ENCODE measurements at places on chromosomes 5 and 9.

DNA sequence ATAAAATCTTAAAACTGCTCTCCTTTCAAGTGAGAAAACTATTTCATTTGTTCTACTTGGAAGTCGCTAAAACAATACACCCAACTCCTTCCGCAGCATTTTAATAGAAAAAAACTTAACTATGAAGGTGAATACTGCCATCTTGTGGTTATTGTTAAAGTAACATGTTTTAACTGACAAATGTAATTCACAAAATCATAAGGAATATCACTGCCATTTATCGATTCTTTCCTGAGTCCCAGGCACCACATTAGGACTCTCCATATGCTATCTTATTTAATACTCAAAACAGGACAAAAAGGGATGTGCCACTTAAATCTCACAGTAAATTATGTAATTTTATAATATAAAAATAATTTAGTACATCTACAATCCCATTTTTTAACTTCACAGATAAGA lies 130.5 kb upstream of the ITGA1 start:
- ATAC-seq: no peak
- peaks cover 19% of the 10 kb centered on the region for H3K27me3 ChIP-seq
- no peak overlapping the region for H3K27ac ChIP-seq
- H3K36me3 ChIP-seq: no peaks in the 10 kb centered on the region
- no peaks in the 10 kb centered on the region for H3K4me1 ChIP-seq

DNA sequence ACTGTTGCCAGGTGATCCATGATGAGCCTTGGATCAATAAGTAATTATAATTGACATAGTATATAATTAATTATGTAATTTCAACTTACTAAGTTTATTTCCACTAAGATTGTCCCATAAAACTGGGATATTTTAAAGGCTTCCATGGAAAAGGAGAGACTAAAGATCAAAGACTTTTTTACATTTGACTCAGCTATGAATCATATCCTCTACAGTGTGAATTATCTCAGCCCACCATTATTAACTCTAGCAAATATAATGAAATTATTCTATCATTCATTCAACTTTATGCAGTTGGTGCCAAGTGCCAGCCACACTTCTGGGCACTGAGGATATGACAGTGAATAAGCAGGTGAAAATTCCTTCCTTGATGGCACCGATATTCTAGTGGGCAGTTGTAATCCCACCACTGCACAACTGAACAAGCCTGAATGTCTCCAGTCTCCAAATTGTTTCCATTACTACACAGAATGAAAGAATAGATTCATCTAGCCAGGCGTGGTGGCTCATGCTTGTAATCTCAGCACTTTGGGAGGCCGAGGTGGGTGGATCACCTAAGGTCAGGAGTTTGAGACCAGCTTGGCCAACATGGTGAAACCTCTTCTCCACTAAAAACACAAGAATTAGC lies 21.9 kb upstream of the TXN start:
- H3K4me1 ChIP-seq: no peaks in the 10 kb centered on the region
- H3K4me3 ChIP-seq: no peak overlapping the region
- no peak for ATAC-seq
- peaks cover 5% of the 10 kb centered on the region for H3K27me3 ChIP-seq

- H3K27me3 ChIP-seq: peaks cover 8% of the 10 kb centered on the region
- no peak overlapping the region for H3K4me3 ChIP-seq
- no peaks in the 10 kb centered on the region for H3K36me3 ChIP-seq
- ATAC-seq: no peak
- peaks cover 10% of the 10 kb centered on the region for H3K4me1 ChIP-seq
- no peak overlapping the region for H3K27ac ChIP-seq
These were observed 70.1 kb downstream of the ZFAND5 start for GRCh38 chr9:72294936-72295335.

DNA sequence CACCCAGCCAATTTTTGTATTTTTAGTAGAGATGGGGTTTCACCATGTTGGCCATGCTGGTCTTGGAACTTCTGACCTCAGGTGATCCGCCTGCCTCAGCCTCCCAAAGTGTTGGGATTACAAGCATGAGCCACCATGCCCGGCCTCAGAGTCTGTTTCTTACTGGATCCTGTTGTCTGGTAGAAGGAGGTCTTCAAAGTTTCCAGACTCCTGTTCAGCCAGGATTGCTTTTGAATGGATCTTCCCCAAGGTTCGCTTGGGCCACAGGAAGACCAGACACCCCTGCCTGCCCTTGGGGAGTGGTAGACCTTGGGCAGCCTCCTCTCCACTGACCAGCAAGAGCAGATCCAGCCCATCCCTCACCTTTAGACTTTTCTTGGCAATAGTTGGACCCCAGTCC lies 7.6 kb upstream of the LCN2 start:
- H3K27me3 ChIP-seq: no peaks in the 10 kb centered on the region
- H3K4me3 ChIP-seq: peak overlapping the region; percentile 21
- ATAC-seq: no peak
- H3K4me1 ChIP-seq: peaks cover 5% of the 10 kb centered on the region
- H3K27ac ChIP-seq: peak overlapping the region; percentile 34

DNA sequence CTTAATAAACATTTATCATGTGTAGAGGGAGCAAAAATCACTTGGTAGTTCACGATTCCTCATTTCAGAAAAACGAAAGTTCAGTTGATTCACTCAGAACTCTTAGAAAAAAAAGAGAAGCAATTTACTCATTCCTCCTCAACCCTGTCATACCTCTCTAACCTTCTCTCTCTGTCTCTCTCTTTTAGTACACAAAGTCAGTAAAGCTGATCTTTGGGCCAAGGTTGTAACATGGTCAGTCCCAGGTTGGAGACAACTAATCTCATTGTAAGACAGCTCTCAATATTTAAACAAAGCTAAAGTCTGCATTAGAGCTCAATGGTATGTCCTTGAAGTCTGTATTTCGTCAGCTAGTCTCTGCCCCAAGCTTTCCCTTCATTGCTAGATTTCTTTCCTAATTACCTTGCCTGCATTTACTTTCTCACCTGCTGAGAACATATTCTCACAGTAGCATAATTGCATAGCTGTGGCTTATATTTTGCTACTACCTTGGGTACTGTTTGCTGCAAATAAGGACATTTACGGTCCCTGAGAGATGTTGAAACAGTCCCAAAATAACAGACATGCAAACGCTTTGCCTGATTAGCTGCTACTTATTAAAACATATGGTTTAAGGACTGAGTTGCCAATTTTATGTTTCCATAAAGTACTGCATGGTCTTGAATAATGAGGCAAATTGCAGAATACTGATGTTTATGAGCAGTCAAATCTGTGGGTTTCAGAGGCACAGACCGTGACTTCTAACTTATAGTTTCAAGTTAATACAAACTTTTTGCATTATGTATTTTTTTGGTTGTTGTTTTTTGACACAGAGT lies 138.3 kb downstream of the GPBP1 start:
- peak; percentile 53 for ATAC-seq
- no peak overlapping the region for H3K27ac ChIP-seq
- no peaks in the 10 kb centered on the region for H3K4me1 ChIP-seq
- no peak overlapping the region for H3K4me3 ChIP-seq
- H3K27me3 ChIP-seq: no peaks in the 10 kb centered on the region
- H3K36me3 ChIP-seq: no peaks in the 10 kb centered on the region

DNA sequence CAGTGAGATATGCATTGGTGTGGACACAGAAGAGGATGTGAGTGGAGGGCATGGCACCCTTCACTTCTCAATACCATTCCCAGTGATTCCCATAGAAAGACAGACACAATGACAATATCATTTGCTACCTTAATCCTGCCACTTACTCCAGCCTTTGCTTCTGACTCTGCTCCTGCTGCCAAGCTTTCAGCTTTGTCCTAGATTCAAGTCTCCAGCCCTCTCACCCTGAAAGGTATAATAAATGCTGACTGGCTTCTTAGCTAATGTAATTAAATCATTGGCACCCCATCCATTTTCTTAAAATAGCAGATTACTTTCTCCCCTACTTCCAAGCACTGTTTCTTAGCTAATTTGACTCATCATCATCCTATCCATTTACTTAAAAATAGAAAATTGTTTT lies 41.1 kb upstream of the CDC42SE2 start:
- no peak overlapping the region for H3K27ac ChIP-seq
- ATAC-seq: no peak
- no peaks in the 10 kb centered on the region for H3K27me3 ChIP-seq
- no peaks in the 10 kb centered on the region for H3K4me1 ChIP-seq

DNA sequence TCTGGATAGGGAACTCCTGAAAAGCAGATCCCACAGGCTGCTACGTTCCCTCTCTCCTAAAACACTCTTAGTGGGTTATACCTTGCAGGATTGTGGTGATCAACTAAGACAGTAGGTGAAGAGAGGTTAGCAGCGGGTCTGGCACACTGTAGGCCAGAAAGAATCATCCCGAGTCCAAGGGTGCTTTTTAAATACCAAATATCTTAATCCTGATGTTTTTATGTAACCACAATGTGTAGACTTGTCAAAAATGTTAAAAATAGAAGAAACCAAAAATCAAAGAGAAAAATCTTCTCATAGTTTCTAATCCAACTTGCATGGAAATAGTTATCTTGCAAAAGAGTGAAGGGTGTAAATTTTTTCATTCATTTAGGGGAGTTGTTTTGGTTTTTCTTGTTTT lies 52.3 kb upstream of the IFNK start:
- no peaks in the 10 kb centered on the region for H3K4me1 ChIP-seq
- ATAC-seq: no peak

GRCh38 chr9:90037146-90037797 lies 432.5 kb downstream of the GADD45G start:
- no peak overlapping the region for H3K27ac ChIP-seq
- H3K4me1 ChIP-seq: no peaks in the 10 kb centered on the region
- no peak for ATAC-seq
- no peak overlapping the region for H3K4me3 ChIP-seq
- H3K36me3 ChIP-seq: no peaks in the 10 kb centered on the region

GRCh38 chr9:76912636-76913275 lies 6.8 kb upstream of the PRUNE2 start:
- no peaks in the 10 kb centered on the region for H3K36me3 ChIP-seq
- peaks cover 15% of the 10 kb centered on the region for H3K27me3 ChIP-seq
- H3K4me1 ChIP-seq: no peaks in the 10 kb centered on the region
- no peak overlapping the region for H3K27ac ChIP-seq

DNA sequence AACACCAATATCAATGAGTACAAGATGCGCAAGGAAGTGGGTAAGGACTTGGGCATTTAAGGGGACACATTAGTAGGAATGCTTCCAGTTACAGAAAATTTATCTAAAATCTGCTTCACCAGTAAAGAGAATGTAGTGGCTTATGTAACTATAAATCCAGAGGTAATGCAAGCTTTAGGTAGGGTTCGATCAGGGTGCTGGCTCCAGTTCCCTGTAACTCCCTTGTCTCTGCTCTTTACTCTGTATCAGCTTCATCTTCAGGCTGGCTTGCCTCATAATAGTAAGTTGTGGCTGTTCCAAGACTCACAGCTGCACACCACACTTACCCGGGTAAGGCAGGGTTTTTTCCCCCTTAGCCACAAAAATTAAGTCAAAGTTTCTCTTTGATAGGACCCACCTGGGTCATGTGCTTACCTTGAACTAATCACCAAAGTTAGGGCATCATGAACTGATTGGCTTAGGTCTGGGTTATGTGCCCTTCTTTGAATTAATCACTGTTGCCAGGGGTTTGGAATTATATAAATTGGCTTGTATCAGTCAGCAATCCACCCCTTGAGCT lies 35.5 kb downstream of the ARHGEF37 start:
- no peaks in the 10 kb centered on the region for H3K36me3 ChIP-seq
- H3K4me1 ChIP-seq: no peaks in the 10 kb centered on the region
- peak; percentile 83 for ATAC-seq
- no peak overlapping the region for H3K4me3 ChIP-seq
- H3K27me3 ChIP-seq: no peaks in the 10 kb centered on the region
- no peak overlapping the region for H3K27ac ChIP-seq

DNA sequence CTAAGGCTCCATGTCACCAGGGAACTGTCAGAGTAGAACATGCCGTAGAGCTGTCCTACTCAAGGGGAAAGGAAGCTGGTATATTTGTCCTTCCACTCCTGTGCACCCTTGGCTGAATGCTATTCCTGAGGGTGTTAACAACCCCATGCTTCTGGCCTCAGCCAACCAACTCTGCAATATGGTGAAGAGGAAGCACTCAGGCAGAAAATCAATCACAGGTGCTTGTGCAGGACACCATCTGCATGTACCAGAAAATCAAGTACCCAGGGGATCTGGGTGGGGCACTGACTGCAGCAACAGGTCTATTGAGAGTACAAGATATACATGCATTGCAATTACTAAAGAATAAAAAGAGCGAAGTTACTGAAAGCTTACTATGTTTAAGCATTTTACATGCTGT lies 51.4 kb upstream of the NEK6 start:
- no peak overlapping the region for H3K27ac ChIP-seq
- H3K4me3 ChIP-seq: no peak overlapping the region
- no peaks in the 10 kb centered on the region for H3K27me3 ChIP-seq
- no peak for ATAC-seq
- H3K4me1 ChIP-seq: peaks cover 47% of the 10 kb centered on the region

GRCh38 chr9:17004500-17004899 lies 130.3 kb upstream of the CNTLN start:
- no peaks in the 10 kb centered on the region for H3K36me3 ChIP-seq
- no peak overlapping the region for H3K4me3 ChIP-seq
- no peak for ATAC-seq

DNA sequence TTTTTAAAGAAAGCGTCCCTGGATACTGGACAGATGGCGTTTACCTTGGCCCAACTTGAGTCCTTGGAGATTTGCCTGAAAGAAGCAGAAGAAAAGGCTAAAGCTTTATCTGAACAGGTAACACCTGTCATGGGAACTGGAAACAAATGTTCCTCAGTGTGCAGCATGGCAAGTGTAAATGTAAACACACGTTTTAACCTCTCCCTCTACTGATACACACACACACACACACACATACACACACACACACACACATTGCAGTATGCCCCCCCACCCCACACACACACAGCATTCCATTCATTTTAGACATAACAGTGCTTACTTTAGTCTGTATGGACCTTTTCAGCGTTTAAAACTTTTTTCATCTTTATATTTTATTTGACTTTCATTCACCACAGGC lies 51.1 kb downstream of the CCDC192 start:
- H3K27me3 ChIP-seq: no peaks in the 10 kb centered on the region
- H3K4me3 ChIP-seq: no peak overlapping the region
- H3K36me3 ChIP-seq: no peaks in the 10 kb centered on the region
- no peak overlapping the region for H3K27ac ChIP-seq
- H3K4me1 ChIP-seq: no peaks in the 10 kb centered on the region
- no peak for ATAC-seq

GRCh38 chr9:107951511-107951910 lies 461.9 kb upstream of the KLF4 start:
- no peaks in the 10 kb centered on the region for H3K27me3 ChIP-seq
- H3K4me1 ChIP-seq: no peaks in the 10 kb centered on the region
- no peak overlapping the region for H3K27ac ChIP-seq
- no peaks in the 10 kb centered on the region for H3K36me3 ChIP-seq

GRCh38 chr5:122385808-122386207 lies 73.8 kb downstream of the SNCAIP start:
- H3K27ac ChIP-seq: no peak overlapping the region
- no peaks in the 10 kb centered on the region for H3K4me1 ChIP-seq
- H3K27me3 ChIP-seq: peaks cover 4% of the 10 kb centered on the region
- no peaks in the 10 kb centered on the region for H3K36me3 ChIP-seq
- no peak for ATAC-seq
- no peak overlapping the region for H3K4me3 ChIP-seq

- H3K4me1 ChIP-seq: peaks cover 8% of the 10 kb centered on the region
- H3K4me3 ChIP-seq: no peak overlapping the region
- H3K27ac ChIP-seq: no peak overlapping the region
- H3K36me3 ChIP-seq: no peaks in the 10 kb centered on the region
- peaks cover 15% of the 10 kb centered on the region for H3K27me3 ChIP-seq
These were observed 242.9 kb downstream of the EBF1 start for GRCh38 chr5:158856794-158857193.

GRCh38 chr5:34639852-34640626 lies 16.1 kb upstream of the RAI14 start:
- no peaks in the 10 kb centered on the region for H3K4me1 ChIP-seq
- H3K27ac ChIP-seq: no peak overlapping the region
- H3K36me3 ChIP-seq: no peaks in the 10 kb centered on the region
- H3K4me3 ChIP-seq: no peak overlapping the region
- no peak for ATAC-seq

Data from activated T-helper 17 cell treated with anti-CD3 and anti-CD28 coated beads, Interleukin-2, amount 50 U/mL, for 72 hours (primary cell).